ENCODE measurements at places on chromosomes 16 and 17.

- no peak for DNase-seq
These were observed 27.1 kb upstream of the DBNDD1 start for GRCh38 chr16:90046122-90046970.

DNA sequence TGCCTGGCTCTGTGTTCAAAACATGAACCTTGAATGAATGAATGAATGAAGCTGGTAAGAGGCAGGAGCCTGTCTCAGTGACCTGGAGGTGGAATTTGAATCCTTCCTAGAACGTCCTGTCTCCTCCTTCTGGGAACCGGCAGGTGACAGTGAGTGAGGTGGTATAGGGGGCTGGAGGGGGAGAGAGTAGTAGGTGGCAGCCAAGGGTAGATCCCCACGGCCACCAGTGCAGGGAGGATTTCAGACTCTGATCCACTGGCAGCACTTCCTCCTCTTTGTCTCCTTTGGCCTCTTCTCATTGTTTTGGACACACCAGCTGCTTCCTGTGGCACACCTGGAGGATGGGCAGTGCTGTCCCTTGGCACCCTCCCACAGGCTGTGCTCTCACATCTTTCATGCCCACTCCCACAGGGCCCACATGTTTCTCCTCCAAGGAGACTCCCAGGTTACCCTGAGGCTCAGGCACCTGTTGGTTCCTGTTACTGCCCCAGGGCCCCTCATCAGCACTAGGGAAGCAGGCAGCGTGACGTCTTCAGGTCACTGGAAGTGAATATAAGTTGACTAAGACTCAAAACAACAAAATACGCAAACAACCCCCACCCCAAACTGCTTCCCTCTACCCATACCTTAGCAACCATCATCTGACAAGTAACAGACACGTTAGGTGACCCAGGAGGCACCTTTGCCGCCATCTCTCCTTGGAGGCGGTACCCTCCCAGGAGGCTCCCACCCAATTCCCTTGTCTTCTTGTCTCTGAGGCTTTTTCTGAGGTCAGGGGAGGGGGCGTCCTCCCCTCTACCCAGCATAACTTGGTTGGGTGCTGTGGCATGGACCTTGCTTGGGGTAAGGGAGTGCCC is 84.6 kb downstream of the N4BP1 start:
- no peak for DNase-seq

DNA sequence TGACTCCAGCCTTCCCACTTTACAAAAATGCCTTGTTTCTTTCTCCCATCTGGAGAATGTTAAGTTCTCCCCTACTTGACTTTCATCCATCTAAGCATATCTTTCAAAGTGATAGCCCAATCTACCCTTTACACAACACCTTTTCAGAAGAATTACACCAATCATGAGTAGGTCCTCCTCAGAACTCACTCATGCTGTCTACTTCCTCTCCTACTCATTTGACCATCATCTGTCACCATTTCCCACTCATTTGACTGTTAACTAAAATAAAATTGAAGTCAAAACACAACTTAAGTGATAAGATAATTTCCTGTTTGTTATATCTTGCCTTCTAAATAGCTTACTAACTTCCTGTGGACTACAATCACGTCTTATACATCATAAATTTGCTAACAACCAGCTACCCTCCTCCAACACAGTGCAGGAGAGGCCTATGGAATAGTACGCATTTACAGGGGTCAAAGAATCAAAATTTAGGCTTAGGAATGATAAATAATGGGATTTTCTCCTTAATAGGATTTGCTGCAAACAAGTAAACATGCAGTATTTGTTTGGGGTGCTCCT is 16.1 kb downstream of the KCNJ16 start:
- DNase-seq = no peak

DNA sequence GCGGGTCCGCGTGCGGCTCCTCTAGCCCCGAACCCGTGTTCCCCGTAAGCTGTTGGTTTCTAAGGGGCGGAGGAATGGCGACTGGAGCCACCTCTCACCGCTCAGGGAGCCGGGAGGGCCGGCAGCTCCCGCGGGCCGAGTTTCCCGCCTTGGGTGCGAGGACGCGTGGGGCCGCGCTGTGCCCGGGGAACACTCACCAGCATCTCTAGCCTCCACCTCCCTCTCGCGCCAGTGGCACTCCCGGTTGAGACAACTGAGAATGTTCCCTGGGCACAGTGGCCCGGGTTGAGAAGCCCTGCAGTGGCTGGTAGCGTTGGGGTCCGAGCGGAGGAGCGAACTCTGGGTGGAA is 560 bp downstream of the TELO2 start:
- peak; percentile 7 for DNase-seq

DNA sequence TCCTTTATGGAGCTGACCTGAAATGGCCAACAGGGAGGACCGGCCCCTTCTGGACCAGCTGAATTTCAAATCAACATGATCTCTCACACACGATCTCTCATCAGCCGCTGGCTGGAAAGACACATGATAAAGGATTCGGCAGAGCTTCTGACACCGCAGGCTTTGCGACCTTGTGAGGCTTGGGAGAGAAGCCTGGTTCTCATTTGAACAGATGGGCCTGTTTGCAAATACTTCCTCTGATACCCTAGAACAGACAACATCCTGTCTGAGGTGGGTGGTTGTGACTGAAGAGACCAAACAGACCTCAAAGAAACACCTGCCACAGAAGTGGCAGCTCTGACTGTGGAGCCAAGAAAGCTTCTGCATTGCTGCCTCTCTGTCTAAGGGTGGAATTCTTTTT is 77.9 kb upstream of the SDK2 start:
- no peak for DNase-seq

- peak; percentile 28 for DNase-seq
These were observed 158.1 kb downstream of the CHD9 start for GRCh38 chr16:53212893-53213223.

- peak; percentile 76 for DNase-seq
These were observed 11.2 kb downstream of the PIEZO1 start for GRCh38 chr16:88773812-88774291.

GRCh38 chr16:12262454-12263180 is 286.1 kb downstream of the SNX29 start:
- DNase-seq = no peak

DNA sequence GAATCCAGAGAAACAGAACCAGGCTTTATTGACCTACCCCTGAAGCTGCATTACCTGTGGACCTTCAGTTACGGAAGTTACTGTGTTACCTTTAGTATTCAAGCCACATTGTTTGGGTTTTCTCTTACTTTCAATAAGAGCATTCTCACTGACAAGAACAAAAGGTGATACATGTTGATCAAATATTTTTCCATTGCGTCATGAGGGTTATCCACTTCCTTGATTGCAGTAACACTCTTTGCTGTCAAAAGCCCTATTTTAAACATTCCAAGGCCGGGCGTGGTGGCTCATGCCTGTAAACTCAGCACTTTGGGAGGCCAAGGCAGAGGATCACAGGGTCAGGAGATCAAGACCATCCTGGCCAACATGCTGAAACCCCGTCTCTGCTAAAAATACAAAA is 28.6 kb upstream of the PAFAH1B1 start:
- no peak for DNase-seq

GRCh38 chr17:16439303-16439791 is 24.0 kb downstream of the TRPV2 start:
- DNase-seq = peak; percentile 47

DNA sequence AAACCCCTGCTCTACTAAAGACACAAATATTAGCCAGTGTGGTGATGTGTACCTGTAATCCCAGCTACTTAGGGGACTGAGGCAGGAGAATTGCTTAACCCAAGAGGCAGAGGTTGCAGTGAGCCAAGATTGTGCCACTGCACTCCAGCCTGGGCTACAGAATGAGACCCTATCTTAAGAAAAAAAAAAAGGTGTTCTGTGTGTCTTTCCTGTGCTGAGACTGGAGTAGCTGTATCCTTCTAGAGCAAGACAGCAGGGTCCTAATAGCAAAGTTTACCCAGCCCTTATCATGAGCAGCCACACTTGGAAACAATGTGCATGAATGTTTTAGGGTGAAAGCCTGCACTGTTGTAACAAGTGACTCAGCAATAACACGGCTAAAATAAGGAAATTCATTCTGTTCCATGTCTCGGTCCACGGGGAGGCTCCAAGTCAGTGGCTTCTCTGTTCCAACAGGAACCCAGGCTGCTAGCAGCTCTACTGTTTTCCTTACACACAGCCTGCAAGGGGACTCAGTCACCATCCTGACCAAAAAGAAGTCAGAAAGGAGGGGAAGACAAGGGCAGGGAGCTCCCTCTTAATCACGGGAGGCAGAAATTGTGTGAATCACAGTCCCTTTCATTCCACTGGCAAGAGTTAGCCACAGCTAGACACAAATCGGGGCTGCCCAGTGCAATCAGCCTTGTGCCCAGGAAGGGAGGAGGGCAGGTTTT is 7.1 kb upstream of the SLC5A11 start:
- DNase-seq = peak; percentile 74

DNA sequence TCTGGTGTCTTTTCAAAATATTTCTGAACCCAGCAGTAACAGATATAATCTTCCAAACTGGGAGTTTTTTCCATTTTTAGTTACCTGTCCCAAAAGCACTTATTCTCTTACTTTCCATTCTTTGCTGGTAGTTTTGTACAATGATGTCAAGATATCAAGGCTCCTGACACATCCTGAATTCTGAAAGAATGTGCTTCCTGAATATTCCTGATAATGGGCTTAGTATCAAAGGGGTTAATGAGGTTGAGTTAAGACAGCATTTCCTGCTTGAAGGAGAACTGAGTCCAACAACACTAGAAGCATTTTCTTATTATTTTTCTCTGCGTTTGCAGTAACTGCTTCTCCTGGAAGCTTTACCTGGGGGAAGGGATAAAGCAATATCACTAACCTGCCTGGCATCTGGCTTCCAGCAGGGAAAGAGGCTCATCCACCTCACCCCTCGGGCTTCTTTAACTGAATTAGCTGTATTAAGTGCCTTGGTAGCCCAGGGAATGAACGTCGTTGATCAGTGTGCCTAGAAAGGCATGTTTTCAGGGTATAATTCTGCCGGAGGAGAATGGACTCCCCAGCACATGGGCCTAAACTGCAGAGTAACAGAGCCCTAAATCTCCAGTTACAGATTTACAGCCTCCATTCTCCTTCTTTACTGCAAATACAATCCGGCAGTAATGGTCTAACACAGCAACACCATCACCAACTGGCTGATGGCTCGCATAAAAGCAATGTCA is 134.4 kb downstream of the SNX11 start:
- DNase-seq = no peak

- no peak for DNase-seq
These were observed 78.9 kb downstream of the MPRIP start for GRCh38 chr17:17121162-17121561.

- DNase-seq = no peak
These were observed 77.1 kb downstream of the ARSG start for GRCh38 chr17:68368387-68368786.

GRCh38 chr16:1488054-1488601 is 616 bp downstream of the PTX4 start:
- DNase-seq = no peak

DNA sequence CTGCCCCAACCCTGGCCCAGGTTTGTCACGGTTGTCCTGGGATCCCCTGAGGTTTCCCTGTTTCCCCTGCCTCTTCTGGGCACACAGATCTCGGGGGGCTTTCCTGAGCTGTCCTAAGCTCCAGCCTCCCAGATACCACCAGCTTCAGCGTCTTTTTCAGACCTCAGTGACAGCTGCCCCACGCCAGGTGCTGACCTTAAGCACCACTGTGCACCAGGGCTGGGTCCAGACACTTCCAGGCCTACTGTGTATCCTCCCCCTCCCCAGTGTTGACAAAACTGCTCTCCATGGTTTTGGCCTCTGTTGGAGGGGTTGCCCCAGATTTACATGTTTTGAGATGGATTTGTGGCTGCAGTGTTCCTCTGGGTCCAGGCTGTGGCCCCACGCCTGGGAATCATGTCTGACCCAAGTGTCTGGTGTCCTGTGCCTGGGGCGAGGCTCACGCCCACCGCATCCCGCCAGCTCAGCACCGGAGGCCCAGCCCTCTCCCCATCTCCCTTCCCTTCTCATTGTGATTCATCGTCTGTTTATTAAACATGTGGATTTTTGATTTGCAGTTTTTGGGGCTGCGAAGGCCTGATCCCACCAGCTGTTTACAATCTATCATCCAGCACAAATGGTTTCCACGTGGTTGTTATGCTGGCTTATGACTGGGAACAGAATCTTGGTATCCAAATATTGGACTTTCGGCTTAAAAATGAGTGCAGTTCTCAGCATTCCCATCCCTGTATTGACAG is 82.1 kb downstream of the METRNL start:
- DNase-seq = no peak
